ENCODE measurements at places on chromosomes 3 and 15.

DNA sequence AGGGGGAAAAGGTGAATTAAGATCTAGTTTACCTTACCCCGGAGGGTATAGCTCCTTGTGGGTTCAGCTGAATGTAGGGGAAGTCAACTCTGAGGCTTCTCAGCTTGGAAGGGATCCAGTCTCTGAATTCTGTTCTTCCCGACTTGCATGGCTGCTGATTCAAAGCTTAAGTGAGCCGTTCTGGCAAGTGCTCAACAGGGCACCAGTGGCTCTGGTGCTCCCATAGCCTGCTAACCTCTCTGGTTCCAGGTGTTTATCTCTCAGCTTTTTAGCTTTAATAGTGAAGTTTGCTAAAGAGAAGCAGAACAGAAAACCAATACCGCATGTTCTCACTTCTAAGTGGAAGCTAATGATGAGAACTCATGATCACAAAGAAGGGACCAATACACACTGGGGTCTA lies 46.3 kb upstream of the RBP1 start:
- DNase-seq, result no peak

DNA sequence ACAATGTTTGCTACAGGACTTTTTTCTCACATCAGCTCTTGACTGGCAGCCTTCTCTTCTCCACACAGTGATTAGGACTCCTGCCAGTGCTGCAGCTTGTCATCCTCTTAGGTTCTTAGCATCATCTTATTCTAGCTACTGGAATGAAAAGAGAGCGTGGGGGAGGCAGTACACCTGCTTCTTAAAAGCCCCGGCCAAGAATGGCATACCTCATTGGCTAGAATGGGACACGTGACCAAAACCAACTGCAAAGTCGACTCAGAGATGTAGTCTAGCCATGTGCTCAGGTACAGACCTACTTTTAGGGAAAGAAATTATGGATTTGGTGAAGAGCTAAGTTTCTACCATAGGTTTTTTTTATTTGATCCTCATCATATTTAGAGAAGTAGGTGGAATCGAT lies 44.1 kb downstream of the RARB start:
- no peak for DNase-seq

DNA sequence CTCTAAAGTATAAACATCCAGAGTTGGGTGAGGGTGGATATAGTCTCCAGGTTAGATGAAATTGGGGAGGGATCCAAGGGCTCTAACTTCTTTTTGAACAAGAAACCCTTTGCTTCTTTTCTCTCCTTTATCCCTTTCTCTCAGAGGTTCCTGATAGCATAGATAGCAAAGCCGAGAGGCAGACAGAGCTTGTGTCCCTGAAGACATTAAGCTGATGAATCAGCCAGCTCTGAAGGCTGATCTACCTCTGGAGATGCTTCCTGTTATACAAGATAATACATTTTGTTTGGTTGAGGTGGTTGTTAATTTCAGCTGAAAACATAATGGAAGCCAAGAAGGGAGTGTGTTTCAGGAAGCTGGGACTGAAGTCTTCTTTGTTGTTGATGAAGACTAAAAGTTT lies 193.2 kb downstream of the PDCD6IP start:
- no peak for DNase-seq

GRCh38 chr3:187265461-187265955 lies 26.0 kb downstream of the MASP1 start:
- DNase-seq, result no peak

DNA sequence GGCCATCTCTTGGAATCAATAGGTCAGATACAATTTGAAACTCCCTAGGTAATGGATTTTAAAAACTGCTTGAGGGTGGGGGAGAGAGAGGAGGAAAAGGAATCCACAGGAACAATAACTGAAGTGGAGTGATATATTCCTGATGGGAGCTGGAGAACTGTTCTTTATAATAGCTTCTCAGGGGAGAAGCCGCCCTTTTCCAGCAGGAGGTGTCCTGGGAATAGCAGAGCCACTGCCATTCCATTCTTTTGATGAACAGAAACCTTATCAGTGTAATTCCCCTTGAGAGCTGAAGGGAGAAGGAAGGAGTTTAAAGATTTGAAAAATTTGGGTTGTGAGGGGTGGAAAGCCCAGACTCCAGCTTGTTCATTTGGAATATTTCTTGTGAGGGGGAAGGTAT lies 504.9 kb upstream of the DPH6 start:
- no peak for DNase-seq

DNA sequence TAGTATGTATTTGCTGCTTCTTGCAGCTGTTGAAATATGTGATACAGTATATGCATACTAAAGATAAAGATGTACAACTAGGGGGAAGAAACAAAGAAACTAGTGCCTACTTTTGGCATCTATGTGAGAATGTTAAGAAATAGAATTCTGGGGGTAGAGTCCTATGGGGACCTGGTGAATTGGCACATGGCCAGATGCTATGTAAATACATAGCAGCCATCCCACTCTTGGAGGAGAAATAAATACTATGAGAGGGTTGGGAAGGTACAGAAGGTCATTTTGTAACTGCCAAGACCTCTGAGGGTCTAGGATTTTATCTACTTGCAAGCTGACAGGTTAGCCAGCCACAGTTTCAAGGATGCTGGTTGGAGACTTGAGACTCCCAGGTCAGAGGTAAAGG lies 298.3 kb upstream of the TBL1XR1 start:
- no peak for DNase-seq

GRCh38 chr3:32531010-32531647 lies 28.5 kb upstream of the CMTM6 start:
- no peak for DNase-seq

DNA sequence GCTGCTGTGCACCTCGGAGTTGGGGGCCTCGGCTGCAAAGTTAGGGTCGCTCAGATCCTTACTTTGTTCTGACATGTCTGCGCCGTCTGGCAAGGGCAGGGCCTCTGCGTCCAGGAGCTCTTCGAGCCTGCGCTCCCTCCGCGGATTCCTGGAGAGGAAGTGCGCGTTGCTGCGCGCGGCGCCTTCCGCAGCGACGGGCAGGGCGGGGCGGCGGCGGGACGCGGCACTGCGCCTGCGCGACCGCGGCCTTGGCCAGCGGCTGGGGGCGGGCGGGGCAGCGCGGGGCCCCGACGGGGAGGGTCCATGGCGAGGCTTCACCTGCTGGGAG lies at the start of gene NDN:
TSS of gene NDN (minus strand) at position 163 of the 328 bp plus-strand sequence. CDS start at position 75, 88 bp downstream.
- peak; percentile 68 for DNase-seq

- DNase-seq, result no peak
Measured at GRCh38 chr3:96083610-96084009, 730.8 kb upstream of the EPHA6 start.

DNA sequence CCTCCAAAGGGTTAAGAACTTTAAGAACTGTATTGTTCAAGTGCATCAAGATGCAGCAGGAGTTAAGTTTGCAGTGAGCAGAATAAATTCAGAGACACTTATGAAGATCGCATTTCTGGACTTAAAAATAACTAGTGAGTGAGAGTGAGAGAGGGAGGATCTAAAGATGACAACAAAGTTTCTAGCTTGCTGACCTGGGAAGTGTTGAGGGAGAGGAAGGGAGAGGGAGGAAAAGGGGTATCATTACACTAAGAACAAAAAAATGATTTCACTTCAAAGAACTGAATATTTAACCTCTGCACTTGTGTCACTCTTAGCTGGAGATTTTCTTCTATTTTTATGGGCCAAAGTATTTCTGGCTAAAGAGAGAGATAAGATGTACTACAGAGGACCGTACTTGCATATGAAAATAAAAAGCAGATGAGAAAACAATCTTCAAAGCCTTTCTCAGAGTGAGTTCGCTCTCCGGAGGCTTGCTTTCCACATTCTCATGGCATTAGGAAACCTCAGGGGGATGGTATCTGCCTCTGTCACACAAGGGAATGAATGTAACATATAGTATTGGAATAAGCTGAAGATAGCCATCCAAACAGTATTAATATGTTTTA lies 91.4 kb upstream of the TJP1 start:
- peak; percentile 79 for DNase-seq

GRCh38 chr15:52797625-52798501 lies 7.7 kb upstream of the ONECUT1 start:
- DNase-seq, result no peak

DNA sequence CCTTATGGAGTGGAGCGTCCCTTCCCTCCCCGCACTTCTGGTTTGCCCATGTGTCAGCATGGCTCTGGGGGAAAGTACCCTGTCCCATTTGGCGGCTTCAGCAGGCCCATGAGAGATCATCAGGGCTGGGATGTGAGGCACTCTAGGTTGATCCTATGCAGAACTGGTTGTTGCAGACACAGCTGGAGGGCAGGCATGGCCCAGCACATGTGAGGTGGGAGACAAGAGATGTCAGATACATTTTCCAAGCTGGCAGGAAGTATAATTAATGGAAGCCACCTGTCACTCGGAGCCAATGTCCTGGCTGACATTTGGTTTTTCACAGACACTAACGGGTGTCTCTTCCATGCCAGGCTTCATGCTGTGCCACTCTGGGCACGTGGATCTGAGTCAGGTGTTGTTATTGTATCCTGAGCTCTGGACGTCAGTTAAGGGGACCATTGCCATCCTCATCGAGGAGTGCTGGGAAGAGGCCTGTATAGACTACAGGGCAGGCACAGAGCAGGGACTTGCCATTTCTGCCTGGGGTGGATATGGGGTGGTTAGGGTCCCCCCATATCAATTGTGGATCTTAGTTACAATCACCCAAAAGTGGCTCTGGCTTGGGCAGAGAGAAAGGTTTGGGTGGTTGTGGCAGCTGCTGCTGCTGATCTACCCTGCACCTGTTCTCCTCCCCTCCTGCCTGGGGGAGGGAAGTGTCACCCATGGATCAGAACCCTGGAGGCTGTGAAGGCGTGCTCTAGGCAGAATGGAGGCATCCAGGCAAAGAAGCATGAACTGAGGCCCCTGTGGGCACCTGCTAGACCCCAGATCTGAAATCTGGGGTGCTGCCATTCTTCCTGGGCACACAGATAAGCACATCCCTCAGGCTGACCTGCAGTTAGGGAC lies 140.7 kb downstream of the FBLN2 start:
- DNase-seq, result no peak

DNA sequence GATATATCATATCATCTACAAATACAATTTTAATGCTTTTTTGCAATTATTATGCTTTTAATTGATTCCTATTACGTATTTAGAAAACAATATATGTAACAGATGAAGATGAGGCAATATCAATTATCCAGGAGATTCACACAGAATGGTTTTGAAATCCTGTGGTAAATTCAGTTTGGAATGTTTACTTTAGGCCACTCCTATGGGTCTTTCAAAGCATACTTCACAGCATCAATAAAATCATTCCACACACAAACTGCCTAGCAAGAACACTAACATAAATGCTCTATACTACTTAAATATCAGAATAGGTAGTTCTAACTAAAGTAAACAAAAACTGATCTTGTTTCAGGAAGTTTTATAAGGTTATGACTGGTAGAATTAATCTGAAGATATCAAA lies 90.5 kb downstream of the FAM227B start:
- DNase-seq, result peak; percentile 14

- peak; percentile 81 for DNase-seq
Measured at GRCh38 chr3:141303481-141304223, 64.7 kb upstream of the ZBTB38 start.

DNA sequence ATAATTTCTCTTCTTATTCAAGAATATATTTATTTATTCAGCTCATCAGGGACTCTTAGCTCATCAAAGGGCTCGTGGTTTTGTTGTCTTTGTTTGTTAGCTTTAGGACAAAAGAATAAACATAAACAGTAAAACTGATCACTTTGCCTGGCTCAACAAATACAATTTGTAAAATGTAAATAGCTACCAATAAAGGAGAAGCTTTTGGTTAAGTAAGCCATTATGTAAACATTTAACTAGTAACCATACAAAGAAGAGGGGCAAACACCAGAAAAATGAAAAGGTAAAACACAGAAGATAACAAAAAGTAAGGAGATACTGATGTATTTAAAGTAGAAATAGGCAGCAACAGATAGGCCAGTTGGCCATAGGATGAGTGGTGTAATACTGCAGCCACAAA lies 761.7 kb downstream of the ROBO1 start:
- DNase-seq, result no peak

DNA sequence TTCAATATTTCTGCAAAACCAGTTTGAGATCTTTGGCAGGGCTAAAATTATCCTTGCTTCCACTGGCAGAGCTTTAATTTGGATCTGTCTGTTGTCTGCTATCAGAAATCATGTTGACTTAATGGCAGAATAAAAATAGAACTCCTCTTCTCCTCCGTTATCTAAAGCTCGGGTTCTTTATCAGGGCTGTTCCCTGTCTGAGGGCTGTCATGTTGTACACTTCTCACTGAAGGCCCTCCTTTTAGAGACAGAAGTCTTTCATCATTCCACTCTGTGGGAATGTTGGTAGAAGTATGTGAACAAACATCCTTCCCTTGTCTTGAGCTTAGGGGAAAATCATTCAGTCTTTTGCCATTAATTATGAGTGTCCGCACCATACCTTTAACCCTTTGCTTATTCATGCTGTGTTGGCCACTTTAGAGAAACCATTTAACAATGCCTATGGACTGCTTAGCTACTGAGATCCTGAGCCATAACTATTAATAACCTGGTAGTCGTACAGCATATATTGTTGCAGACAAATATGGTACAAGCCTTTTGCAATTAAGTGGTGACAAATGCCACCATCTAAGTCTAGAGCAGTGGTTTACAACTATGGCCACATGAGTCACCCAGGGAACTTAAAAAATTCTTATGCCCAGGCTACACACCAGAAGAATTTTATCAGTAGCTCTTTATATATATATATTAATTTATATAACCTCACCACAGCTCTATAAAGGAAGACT lies 226.0 kb upstream of the TPM1 start:
- peak; percentile 41 for DNase-seq

DNA sequence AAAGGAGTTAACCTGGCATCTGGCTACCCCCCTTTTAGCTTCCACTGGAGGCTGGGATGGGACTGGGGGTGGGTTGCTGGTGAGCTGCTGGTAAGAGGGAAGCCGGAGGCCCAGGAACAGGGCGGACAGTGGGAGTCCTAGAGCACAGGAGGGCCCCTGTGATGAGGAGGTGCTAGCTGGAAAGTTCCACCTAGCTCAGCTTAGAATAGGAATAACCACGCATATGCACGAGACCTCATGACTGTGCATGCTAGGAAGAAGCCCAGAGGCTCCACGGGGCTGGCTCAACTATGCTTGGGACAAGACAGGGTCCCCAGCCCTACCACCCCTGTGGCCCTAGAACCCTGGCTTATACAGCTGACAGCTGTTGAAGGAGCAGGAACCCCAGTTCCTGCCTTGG lies 34.1 kb downstream of the LINGO1 start:
- DNase-seq, result no peak

Data from fibroblast of skin of scalp (primary cell).